ENCODE measurements at places on chromosomes 1 and 21.
A peak's percentile ranks its signal among the peaks of the same experiment; 100 is the strongest.

DNA sequence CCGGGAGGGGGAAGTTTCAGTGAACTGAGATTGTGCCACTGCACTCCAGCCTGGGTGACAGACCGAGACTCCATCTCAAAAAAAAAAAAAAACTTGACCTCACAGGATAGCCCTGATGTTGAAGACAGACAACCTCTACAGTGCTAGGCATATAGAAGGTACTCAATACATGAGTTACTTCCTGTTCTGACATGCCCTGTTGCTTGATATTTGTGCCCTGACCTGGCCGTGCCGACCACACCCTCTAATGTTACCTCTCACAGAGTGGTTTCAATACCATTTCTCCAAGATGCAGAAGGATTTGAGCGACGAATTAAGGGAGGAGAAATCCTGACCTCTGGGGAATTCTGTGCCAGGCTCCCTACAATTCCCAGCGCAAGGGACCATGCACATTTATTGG is 5.2 kb downstream of the PTAFR start:
- no peak for DNase-seq

GRCh38 chr1:205344066-205344928 is 12.4 kb downstream of the KLHDC8A start:
- DNase-seq: peak; percentile 20

DNA sequence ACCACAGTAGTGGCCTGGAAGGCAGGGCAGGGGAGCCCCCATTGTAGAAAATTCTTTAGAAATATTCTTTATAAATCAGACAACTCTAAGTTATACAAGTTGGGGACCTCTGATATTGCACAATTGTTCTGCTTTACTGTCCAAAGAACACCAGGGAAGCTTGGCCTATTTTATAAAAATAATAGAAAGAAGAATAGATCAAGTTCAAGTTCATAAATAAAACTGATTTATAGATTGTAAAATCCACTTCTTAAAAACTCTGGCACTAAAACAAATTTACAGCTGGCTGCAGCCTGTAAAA is 55.0 kb upstream of the GALNT2 start:
- no peak for DNase-seq

- DNase-seq: no peak
These were observed 1.0 kb downstream of the MANEAL start for GRCh38 chr1:37794372-37795339.

DNA sequence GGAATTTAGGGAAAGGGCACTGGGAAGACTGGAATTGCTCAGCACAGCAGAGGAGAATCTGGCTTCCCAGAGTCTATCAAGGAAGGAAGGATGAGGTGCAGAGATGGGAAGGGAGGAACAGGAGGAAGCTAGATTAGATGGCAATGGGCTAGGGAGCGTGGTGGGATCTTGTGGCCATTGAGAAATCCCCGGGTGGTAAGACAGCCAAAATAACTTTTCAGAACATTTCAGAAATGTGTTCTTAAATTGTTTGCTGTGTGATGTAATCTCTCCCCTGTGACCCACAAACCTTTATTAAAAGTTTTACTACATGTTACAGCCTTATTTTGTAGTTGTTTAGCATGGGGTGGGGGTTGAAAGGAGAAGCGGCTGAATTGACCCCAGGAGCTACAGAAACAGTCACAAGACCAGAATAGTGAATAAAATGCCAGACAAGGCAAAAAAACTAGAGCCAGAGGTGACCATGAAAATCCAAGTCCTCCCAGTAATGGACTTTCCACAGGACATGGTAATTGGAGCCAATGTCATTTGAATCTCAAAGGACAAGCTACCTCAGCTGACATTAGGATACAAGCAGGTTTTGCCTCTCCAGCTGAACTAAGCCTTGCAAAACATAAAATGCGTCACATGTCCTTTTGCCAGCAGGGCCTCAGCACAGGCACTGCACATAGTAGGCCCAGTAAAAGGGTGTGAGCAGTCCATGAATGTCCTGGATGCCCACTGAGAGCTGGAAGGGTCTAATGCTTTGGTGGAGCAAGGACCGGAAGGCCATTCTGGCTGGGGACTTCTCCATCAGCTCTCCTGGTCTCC is 980 bp upstream of the AHCYL1 start:
- no peak for DNase-seq

DNA sequence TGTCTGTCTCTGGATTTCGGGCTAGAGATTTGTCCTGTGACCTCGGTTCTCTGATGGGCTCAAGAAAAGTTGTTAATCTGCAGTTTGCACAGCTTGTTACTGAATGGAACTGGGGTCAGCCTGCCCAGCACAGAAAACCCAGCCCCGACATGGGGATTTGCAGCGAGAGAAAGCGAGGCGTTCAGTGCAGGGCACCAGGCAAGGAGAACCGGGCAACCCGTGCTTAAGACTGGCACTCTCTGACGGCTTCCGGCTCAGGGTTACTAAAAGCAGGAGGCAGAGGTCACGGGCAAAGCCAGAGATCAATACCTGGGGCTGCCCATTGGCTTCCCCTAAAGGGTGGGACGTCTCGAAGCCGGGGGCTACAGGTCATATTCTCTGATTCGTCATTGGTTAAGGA is 29.9 kb upstream of the COL6A1 start:
- DNase-seq: no peak

GRCh38 chr1:214404571-214405213 is 123.7 kb downstream of the SMYD2 start:
- no peak for DNase-seq

- no peak for DNase-seq
These were observed 342.4 kb downstream of the NPHP4 start for GRCh38 chr1:5649795-5650194.

GRCh38 chr21:39952265-39952664 is 85.0 kb downstream of the PCP4 start:
- no peak for DNase-seq

DNA sequence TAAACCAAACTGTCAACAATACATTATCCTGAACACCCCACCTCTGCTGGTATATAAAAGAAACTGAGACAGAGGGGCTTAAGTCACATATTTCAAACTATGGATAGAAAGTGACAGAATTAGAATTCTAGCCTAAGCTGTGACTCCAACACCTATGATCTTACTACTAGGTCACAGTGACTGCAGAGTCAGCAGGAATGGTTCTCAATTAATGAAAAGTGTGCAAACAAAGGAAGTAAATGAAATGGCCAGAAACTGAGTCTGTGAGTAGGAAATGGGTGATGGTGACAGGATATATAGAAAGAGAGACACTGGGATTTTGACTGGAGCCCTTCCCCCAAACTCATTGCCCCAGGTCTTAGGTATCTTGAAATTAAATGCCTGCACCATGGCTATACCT is 38.7 kb upstream of the SDC3 start:
- DNase-seq: no peak

GRCh38 chr1:195763146-195763906 is 844.9 kb downstream of the KCNT2 start:
- no peak for DNase-seq

GRCh38 chr1:26747048-26747447 is 40.7 kb upstream of the PIGV start:
- DNase-seq: no peak

GRCh38 chr1:154669464-154670282 is 61.7 kb upstream of the ADAR start:
- DNase-seq: peak; percentile 35

GRCh38 chr1:42258218-42258617 is 76.8 kb downstream of the FOXJ3 start:
- DNase-seq: no peak

GRCh38 chr1:33288976-33289857 is 31.7 kb downstream of the A3GALT2 start:
- DNase-seq: no peak

DNA sequence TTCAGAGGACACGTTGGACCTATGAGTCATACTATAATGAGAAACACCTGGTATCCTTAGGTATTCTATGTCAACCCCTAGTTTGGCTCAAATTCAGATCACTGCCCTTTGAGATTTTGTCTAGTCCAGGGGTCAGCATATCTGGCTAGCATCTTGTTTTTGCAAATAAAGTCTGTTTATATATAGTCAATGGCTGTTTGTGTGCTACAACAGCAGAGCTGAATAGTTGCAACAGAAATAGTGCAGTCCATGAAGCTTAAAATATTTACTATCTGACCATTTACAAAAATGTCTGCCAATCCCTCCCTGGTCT is 48.5 kb upstream of the EDEM3 start:
- no peak for DNase-seq

GRCh38 chr1:68338081-68338480 is 105.8 kb upstream of the WLS start:
- no peak for DNase-seq

GRCh38 chr1:230878591-230878990 is 10.3 kb upstream of the C1orf198 start:
- no peak for DNase-seq

- DNase-seq: no peak
These were observed 14.2 kb upstream of the CYP4B1 start for GRCh38 chr1:46784666-46785065.

- DNase-seq: no peak
These were observed 35.7 kb downstream of the MORN1 start for GRCh38 chr1:2355373-2356261.

GRCh38 chr1:3359756-3360440 is 94.6 kb upstream of the ARHGEF16 start:
- no peak for DNase-seq

GRCh38 chr1:20237646-20238045 is 51.3 kb upstream of the PLA2G2C start:
- DNase-seq: no peak

- no peak for DNase-seq
These were observed 742 bp upstream of the PDE9A start for GRCh38 chr21:42652527-42653230.

GRCh38 chr1:50967416-50968157 is 2.5 kb upstream of the CDKN2C start:
- DNase-seq: no peak

- no peak for DNase-seq
These were observed 3.1 kb downstream of the TRABD2B start for GRCh38 chr1:47993881-47994625.

- no peak for DNase-seq
These were observed 17.2 kb upstream of the RLF start for GRCh38 chr1:40143891-40144575.

DNA sequence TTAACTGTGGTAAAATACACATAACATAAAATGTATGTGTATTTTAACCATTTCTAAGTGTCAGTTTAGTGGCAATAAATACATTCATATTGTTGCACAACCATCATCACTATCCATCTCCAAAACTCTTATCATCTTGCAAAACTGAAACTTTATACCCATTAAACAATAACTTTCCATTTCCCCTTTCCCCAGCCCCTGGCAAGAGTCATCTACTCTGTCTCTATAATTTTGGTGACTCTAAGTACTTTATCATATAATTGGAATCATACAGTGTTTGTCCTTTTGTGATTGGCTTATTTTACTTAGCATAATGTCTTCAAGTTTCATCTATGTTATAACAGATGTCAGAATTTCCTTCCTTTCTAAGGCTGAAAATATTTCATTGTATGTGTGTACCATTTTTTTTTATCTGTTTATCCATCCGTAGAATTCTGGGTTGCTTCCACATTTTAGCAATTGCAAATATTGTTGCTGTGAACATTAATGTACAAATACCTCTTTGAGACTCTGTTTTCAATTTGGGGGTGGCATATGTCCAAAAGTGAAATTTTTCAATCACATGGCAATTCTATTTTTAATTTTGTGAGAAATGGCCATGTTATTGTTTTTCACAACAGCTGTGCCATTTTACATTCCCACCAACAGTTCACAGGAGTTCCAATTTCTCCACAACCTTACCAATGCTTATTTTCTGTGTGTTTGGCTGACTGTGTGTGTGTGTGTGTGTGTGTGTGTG is 153.9 kb upstream of the GORAB start:
- DNase-seq: no peak

- DNase-seq: no peak
These were observed 243.0 kb upstream of the GJB5 start for GRCh38 chr1:34511802-34512201.

DNA sequence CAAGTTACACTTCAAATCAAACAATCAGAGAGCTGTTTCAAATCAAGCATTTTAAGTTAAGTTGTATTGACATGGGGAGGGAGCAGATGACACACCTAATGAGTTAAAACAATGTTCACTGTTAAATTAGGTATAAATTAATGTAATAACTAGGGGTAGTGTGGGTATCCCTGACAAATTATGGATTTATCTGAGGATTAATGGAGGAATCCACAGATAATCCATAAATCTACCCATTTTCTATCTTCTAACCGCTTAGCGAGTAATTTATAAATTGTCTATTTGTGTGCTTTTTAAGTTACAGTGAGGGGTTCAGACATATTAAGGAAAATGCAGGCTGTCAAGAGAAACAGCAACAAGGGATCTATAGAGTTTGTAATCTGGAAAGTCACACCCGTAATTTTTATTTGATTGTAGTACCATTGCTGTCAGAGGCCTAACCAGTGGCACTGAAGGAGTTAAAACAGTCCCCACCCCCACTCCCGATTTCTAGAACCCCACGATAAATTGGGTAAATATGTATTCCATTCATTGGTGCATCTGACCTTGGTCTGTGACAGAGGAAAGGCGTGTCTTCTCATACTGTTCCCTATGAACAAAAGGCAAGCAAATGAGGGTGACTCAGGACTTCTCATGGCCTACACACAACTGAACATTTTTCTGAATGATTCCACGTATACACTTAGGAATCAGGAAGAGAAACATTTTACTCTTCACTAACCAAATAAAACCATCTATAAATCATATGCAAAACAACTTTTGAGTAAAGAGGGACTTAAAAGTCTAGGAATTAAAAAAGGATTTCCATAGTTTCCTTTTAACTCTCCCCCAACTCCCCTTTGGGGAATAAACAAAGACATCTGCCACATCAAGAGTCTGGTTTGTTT is 7.4 kb downstream of the IRF2BP2 start:
- no peak for DNase-seq

DNA sequence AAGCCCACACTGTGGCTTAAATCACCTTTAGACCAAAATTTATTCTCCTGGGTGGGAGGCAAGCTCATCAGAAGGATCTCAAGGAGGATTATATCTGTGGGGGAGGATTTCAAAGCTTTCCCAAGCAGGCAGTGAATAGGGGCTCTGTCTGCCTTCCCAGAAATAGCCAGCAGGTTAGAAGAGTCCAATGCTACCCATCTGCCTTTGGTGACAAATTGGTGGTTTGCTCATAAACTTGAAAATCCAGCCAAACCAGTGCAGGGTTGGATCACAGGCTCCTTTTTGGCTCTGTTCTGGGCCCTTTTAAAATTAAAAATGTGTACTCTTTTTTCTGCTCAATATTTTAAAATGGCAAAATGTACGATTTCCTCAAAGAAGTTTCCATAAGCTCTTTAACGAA is 118.9 kb upstream of the ZC3H11B start:
- DNase-seq: no peak

GRCh38 chr1:86741947-86742572 is 37.7 kb downstream of the SH3GLB1 start:
- no peak for DNase-seq

GRCh38 chr1:207952617-207953542 is 42.0 kb upstream of the CD34 start:
- DNase-seq: no peak

GRCh38 chr1:22317920-22318243 is 133.8 kb upstream of the ZBTB40 start:
- no peak for DNase-seq

GRCh38 chr1:177010211-177010825 is 154.2 kb downstream of the ASTN1 start:
- no peak for DNase-seq

GRCh38 chr1:50972766-50973165 is 2.7 kb downstream of the CDKN2C start:
- no peak for DNase-seq
